Activated effector memory CD4-positive, alpha-beta T cell treated with Interleukin-2 at 50 U/mL for 16 hours (primary cell): ENCODE measurements at places on chromosomes 4 and X.

DNA sequence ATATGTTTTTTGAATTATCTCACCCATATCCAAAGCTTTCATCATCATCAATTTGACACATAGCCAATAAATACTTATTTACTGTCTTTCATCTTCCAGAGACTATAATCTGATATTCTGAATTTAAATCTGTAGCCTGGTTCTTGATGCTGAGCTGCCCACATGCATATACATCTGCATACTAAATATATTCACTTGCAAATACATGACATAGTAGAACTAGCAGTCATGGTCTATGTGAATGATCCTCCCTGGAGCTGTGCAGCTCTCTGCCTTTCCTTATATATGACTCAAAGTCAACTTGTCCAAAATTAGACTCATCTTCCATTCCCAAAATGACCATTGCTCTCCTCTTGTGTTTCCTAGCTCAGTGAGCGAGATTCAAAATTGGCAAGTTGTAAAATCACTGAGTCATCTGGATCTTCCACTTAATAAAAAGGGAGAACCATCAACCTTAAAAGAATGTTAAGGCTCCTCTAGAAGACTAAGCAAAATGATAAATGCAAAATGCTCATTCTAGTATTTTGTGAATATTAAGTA lies 448.2 kb downstream of the PPARGC1A start:
- DNase-seq, result no peak

DNA sequence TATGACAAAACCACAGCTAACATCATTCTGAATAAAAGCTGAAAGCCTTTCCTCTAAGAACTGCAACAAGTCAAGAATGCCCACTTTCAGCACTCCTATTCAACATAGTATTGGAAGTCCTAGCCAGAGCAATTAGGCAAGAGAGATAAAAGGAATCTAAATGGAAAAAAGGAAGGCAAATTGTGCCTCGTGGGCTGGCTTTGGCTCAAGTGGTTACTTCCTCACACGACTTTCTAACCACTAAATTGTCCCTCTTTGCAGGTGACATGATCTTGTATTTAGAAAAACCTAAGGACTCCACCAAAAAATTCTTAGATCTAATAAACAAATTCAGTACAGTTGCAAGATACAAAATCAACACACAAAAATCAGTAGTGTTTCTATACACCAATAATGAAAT lies 57.2 kb downstream of the SCML2 start:
- no peak for DNase-seq

DNA sequence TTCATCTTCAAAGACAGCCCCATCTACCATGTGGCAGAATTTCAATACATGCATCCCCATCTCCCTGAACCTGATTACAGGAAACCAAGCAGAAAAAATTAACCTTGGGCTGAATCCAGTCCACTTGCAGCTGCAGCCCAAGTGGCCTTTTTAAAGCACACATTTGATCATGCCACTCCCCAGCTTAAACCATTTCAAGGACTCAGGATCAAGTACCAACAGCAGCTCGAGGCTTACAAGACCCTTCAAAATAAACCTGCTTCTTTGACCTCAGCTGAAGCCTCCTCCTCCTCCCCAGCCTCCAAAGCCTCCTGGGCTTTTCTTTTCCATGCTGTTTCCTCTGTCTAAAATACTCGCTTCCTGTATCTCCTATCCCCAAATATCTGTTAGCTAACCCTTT lies 50.7 kb upstream of the KIT start:
- DNase-seq, result no peak

DNA sequence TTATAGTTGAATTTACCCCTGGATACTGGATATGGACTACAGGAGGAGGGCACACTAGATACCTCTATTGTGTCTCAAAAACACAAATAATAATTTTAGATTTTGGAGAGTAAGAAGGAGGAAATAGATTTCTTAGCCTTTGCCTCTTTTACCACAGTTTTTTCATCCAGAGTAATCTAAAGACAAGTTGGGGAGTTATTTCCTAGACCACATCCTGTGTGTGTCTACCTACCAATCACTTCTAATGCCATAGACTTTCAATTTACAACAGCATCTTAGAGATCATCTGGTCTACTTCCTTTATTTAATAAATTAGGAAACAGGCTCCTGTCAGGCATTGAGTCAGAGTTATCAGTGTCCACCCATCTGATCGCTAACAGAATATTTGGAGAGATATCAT lies 191.5 kb downstream of the EDA start:
- DNase-seq, result no peak

- DNase-seq, result no peak
Observed at GRCh38 chrX:14309431-14309830, 219.9 kb upstream of the GLRA2 start.

DNA sequence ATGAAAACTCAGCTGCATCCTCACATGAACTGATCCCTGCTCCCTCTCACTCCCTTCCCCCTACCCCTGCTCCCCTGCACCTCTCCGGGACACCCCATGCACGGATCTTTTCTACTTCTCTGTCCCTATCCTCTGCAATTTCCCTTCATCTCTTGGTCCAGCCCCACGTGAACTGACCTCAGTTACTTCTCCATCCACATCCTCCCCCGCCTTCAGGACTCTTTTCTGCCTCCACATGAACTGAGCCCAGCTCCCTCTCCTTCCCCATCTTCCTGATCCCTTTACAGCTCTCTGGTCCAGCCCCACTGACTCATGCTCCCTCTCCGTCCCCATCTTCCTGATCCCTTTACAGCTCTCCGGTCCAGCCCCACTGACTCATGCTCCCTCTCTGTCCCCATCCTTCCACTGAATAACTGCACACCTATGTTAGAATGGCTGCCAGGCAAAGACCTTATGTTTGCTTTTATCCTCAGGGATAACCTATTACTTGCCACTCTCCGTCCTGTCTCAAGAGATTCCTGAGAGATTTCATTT lies 5.6 kb downstream of the CETN2 start:
- no peak for DNase-seq

- no peak for DNase-seq
Observed at GRCh38 chrX:122945328-122945727, 238.8 kb upstream of the GRIA3 start.

DNA sequence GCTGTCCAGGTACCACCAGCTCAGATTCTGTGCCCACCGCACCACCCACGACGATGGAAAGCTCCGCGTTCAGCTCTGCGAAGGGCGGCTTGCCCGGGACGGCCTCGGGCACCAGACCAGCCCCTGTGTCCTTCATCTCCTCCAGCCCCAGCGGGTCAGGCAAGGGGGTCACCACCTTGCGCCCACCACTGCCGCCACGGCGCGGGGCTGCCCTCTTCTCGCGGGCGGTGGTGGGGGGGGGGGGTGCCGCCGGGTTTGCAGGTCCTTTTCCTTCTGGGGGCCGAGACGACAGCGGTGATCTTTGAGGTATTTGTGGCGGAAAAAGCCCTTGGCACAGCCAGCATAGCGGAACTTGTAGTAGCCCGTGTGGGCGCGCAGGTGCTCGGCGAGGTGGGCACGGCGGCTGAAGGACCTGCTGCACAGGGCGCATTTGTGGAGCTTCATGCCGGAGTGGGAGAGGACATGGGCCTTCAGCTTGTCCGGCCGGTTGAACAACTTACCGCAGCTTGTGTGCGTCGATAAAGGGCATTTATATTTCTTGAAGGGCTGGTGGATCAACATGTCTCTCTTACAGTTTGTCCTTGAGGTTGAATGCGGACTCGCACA lies 50.9 kb downstream of the CFAP299 start:
- no peak for DNase-seq

DNA sequence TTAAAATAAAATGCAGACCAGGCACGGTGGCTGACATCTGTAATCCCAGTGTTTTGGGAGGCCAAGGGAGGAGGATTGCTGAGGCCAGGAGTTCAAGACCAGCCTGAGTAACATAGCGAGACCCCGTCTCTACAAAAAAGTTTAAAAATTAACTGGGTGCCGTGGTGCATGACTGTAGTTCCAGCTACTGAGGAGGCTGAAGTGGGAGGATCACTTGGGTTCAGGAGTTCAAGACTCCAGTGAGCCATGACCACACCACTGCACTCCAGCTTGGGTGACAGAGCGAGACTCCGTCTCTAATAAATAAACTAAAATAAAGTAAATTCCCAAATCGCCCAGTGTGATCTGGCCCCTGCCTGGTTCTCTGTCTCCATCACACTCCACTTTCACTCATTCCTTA lies 43.7 kb downstream of the TENM3 start:
- DNase-seq, result no peak

DNA sequence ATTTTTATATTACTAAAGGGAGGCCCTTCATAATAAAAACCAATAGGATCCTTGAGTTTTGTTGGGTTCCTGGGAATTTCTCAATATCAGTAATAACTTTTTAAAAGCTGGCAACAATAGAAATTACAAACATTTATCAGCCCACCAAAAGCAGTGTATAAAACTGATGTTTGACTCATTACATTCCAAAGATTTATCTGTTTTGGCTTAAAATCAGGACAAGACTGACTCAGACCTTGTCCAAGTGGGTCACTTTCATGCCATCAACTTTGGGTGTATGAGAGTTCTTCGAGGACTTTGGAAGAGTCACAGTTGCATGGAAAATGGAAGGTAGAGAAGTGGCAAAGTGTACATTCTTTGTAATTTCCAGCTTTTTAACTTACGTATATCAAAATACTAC lies 102.8 kb downstream of the FRMPD4 start:
- no peak for DNase-seq

- no peak for DNase-seq
Observed at GRCh38 chr4:152109531-152110509, 349.0 kb upstream of the GATB start.

- no peak for DNase-seq
Observed at GRCh38 chrX:43882294-43882681, at the start of gene MAOB. Gene MAOB, minus strand, starts transcription at chrX:43882450. Its CDS starts 151 bp downstream, at chrX:43882299.

DNA sequence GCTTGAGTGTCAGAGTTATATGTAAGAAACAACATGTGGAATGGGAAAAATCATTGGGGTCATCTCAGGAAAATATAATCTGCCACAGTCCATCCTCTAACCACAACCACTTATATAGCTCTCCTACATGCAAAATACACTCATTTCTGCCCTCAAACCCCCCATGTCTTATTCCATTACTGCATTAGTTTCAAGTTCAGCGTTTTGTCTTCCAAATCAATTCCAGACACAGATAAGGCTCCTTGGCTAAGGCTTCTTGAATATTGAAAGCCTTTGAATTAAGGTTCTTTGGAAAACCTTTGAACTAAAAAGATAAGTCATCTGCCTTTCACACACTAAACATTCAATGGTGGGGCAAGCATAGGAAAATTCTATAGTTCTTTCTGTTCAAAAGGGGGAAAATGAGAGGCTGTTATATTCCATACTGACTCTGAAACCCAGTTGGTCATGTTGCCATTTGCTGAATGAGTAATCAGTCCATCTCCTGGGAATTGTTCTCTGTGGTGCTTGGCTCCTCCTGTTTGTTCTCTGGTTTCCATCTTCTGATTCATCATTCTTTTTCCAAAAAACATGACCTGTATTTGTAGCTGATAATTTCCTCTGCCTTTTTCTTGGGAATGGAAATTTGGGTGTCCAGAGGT lies 218.7 kb downstream of the BMPR1B start:
- DNase-seq, result no peak

DNA sequence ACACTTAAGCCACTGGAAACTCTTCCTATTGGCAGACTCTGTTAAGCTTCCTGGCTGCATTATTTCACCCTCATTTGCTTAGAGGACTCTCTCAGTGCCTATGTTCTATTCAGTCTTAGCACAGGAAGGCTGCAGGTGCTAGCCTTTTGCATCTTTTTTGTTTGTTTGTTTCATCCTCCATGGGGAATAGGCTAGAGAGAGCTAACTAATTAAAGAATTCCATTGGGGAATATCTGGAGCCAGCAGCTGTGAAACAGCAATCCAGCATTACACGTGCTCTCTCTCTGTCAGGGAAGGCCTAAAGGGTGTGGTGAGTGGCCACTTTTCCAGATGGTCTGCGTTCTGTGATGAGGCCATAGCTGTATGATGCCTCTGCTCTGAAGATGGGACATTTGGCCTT lies 633.6 kb downstream of the SPRY1 start:
- DNase-seq, result no peak

DNA sequence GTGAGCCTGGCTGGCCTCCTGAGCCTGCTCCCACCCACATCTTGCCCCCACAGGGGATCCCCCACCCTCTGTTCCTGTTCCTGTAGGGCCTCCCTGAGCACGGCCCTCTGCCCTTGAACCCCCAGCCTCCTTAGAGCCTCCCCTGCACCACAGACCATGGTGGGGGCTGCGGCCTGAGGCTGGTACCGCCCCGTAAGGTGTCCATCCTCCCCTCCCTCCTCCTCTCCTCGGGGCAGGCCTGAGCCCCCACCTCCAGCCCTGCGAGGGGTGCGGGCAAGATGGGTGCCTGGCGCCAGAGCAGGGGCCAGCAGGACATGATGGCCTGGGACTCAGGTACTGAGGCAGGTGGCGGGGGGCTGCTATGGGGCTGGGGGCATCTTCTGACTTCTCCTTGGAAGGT lies 28.4 kb upstream of the FGFR3 start:
- DNase-seq, result no peak

GRCh38 chrX:29419774-29420553 lies 795.4 kb upstream of the MAGEB2 start:
- DNase-seq, result no peak

GRCh38 chr4:87227751-87228151 lies 7.3 kb upstream of the KLHL8 start:
- no peak for DNase-seq

- DNase-seq, result no peak
Observed at GRCh38 chr4:88659890-88660208, 37.8 kb downstream of the NAP1L5 start.

DNA sequence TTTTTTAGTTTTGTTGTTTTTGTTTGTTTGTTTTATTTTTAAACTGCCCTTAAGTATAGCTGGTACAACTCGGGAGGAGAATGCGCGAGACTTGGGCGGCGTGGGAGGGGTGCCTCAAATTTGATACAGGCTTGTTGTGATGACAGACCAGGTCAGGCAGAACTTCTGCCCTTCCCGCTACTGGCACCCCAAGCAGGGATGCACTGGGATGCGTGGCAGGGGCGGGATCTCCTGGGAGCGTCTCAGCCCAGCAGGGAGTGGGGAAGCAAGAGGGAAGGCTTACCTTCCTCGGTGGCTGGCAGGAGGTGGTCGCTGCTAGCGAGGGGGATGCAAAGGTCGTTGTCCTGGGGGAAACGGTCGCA lies 851 bp downstream of the SFRP2 start:
- DNase-seq, result no peak

GRCh38 chr4:168383510-168383909 lies 65.0 kb upstream of the DDX60 start:
- no peak for DNase-seq

DNA sequence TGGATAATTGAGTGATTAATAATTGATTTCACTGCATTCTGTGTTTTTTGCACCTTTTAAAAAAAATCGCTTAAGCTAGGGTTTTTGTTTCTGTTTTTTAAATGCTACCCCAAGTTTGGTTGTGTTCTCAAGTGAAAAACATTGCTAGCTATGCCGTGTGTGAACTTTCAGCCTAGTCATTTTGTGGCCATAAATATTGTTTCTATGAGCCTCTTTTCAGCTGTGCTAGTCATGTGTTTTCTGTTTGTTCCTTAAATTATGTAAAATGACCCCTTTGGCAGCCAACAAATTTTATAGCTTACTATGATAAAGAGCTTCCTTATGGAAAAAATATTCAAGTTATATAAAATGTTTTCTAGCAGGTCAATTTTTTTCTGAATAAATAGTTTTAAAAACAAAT lies 59.1 kb downstream of the GALNT7 start:
- DNase-seq, result no peak

- DNase-seq, result no peak
Observed at GRCh38 chr4:11730545-11730944, 301.9 kb upstream of the HS3ST1 start.
